H1 (cell line): ENCODE measurements at places on chromosomes 3 and 15.

- no peak overlapping the region for H3K4me3 ChIP-seq
- no peaks in the 10 kb centered on the region for H3K36me3 ChIP-seq
- no peaks in the 10 kb centered on the region for H3K27me3 ChIP-seq
- H3K27ac ChIP-seq = no peak overlapping the region
- H3K4me1 ChIP-seq = no peaks in the 10 kb centered on the region; the same call in 1 of the 2 replicates
Observed at GRCh38 chr3:43154980-43155379, 49.1 kb upstream of the POMGNT2 start.

- H3K4me1 ChIP-seq = no peaks in the 10 kb centered on the region
- H3K36me3 ChIP-seq = no peaks in the 10 kb centered on the region; the same call in 1 of the 2 replicates
- H3K27ac ChIP-seq = no peak overlapping the region
- no peak for DNase-seq
- no peaks in the 10 kb centered on the region for H3K27me3 ChIP-seq
Observed at GRCh38 chr15:81783586-81783985, 262.2 kb downstream of the MEX3B start.

- H3K4me1 ChIP-seq = no peaks in the 10 kb centered on the region
- H3K36me3 ChIP-seq = no peaks in the 10 kb centered on the region
- H3K27me3 ChIP-seq = no peaks in the 10 kb centered on the region
- DNase-seq = no peak
- no peak overlapping the region for H3K4me3 ChIP-seq
Observed at GRCh38 chr15:46636206-46636605, 1001.4 kb downstream of the SQOR start.

DNA sequence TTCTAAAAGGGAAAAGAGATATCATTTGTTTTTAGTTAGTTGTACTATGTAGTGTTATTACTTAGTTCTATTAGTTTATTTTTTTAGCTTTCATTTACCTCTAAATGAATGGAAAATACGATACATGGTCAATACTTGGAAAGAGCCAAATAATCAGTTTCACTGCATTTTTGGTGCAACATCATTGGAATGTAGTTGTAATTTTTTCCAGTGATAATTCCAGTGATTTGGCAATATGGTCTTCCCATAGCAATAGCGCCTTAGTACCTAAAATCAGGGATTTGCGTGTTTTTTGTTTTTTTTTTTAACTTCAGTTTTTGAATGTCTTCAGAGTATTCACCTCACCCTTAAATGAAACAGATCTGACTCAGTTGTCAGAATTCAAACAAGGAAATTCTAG lies 41.8 kb downstream of the RAB8B start:
- no peak overlapping the region for H3K27ac ChIP-seq
- H3K4me3 ChIP-seq = no peak overlapping the region
- no peak for DNase-seq
- no peaks in the 10 kb centered on the region for H3K4me1 ChIP-seq

DNA sequence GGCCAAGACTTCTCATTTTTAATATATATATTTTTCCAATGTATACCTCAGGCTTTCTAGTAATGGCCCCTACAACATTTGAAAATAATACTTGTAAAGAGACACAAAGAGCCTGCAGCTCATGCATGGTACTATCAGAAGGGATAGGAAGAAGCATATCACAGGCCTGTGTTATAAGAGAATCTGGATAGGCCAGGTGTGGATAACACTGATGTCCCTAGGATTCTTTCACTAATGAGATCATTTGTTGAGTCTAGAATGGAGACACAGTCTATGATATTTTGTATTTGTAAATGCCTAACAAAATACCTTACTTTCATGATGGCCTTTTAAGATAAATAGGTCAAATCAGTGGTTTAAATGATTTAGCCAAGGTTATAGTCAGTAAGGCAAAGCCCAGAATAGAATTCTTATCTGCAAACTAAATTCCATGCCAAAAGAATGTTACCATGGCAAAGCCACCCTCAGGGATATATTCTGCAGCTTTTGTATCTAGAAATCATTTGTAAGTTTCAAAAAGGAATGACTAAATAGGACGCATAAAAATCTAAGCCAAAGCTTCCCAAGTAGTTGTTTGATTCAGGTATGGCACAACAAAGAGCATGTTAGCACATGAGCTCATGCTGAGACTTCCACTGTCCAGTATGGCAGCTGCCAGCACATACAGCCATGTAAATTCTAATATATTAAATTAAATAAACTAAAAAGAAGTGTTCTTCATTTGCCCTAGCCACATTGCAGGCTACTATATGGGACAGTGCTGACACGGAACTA lies 10.0 kb downstream of the DCP1A start:
- peaks cover 2% of the 10 kb centered on the region; the same call in 1 of the 2 replicates for H3K36me3 ChIP-seq
- H3K27ac ChIP-seq = no peak overlapping the region
- no peak overlapping the region for H3K4me3 ChIP-seq
- no peaks in the 10 kb centered on the region for H3K4me1 ChIP-seq

DNA sequence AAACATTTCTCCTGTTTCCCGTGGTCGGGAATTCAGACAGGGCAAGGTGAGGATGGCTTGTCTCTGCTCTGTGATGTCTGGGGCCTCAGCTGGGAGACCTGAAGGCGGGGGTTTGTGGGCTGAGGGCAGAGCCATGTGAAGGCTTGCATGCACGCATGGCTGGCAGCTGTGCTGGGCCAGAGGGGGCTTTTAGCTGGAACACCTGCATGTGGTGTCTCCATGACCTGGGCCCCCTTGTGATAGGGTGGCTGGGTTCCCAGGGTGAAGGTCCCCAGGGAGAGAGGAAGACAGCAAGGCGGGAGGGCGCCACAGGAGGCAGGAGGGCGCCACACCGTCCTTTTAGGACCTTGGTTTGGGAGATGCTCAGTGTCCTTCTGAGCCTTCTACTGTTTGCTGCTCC lies 101.6 kb upstream of the PRR23E start:
- no peak overlapping the region for H3K27ac ChIP-seq
- H3K4me3 ChIP-seq = no peak overlapping the region
- H3K27me3 ChIP-seq = no peaks in the 10 kb centered on the region
- no peaks in the 10 kb centered on the region for H3K36me3 ChIP-seq
- H3K4me1 ChIP-seq = no peaks in the 10 kb centered on the region

DNA sequence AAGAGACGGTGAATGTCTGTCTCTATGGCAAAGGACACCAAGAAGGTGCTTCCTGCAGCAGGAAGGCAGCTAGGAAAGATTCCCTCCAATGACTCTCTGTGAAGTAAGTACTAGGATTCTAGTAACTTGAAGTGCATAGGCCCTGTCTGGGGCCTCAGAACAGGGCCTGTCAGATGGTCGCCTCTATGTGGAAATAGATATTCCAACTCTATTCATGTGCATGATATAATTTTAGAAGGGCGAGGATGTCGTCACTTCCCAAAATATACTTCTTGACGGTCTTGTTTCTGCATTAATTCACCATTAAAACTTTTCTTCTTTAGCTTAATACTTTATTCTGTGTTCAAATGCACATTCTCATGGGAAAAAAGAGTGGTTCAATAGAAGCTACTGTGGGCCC lies 167.0 kb downstream of the TLE3 start:
- no peak overlapping the region for H3K27ac ChIP-seq
- no peaks in the 10 kb centered on the region for H3K4me1 ChIP-seq
- H3K4me3 ChIP-seq = no peak overlapping the region
- H3K36me3 ChIP-seq = no peaks in the 10 kb centered on the region
- no peaks in the 10 kb centered on the region for H3K27me3 ChIP-seq

DNA sequence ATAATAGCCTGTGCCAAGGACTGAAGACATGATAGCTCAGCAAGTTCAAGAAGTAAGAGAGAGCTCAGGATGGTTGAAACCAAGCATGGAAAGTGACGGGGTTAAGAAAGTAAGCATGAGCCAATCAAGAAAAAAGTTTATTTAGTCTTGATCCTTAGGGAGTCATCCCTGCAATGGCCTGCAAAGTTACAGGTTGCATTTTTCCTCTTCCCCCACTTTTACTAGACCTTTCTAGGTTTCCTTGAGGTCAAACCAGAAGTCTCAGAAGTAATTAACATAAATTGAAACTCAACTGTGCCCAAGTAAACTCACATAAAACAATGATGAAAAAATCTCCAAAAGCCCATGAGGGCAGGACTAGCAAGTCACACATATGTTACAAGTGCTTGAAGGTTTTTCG lies 250.9 kb downstream of the MAGI1 start:
- no peaks in the 10 kb centered on the region for H3K27me3 ChIP-seq
- H3K27ac ChIP-seq = no peak overlapping the region
- no peaks in the 10 kb centered on the region for H3K36me3 ChIP-seq
- H3K4me1 ChIP-seq = no peaks in the 10 kb centered on the region
- H3K4me3 ChIP-seq = no peak overlapping the region
- DNase-seq = no peak

DNA sequence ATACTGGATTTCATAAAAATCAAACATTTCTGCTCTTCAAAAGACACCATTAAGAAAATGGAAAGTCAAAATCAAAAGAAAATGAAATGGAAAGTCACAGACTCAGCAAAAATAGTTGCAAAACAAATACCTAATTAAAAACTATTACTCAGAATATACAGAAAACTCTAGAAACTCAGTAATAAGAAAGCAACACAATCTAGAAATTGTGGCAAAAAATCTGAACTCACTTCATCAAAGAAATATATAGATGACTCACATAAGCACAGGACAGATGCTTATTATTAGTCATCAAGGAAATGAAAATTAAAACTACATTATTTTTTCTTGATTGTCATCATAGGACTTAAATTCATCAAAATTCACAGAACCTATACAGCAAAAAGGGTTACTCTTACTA lies 430.0 kb downstream of the SHQ1 start:
- H3K4me3 ChIP-seq = no peak overlapping the region
- no peak for DNase-seq
- H3K4me1 ChIP-seq = peaks cover 4% of the 10 kb centered on the region; the same call in 1 of the 2 replicates

DNA sequence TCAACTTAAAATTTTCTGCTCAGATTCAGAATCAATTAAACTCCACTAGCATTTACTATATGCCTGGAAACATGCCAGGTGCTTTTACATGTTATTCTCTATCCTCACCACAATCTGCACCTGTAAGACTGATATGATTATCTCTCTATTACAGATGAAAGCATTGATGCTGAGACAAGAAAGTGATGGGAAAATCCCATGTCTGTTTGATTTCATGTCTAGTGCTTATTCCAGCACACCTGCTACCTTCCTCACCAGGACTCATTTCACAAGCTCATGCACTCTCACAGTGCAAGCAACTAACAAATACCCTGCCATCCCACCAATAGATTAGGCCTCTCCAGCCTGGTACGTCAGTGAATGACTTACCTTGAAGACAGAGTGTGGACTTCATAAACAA lies 25.0 kb upstream of the BCL6 start:
- no peaks in the 10 kb centered on the region for H3K36me3 ChIP-seq
- no peaks in the 10 kb centered on the region for H3K27me3 ChIP-seq
- H3K4me3 ChIP-seq = no peak overlapping the region
- peaks cover 7% of the 10 kb centered on the region; the same call in 1 of the 2 replicates for H3K4me1 ChIP-seq
- DNase-seq = no peak

- H3K27me3 ChIP-seq = peaks cover 29% of the 10 kb centered on the region
- DNase-seq = no peak
- H3K27ac ChIP-seq = no peak overlapping the region
- H3K36me3 ChIP-seq = no peaks in the 10 kb centered on the region
- no peak overlapping the region for H3K4me3 ChIP-seq
- H3K4me1 ChIP-seq = peaks cover 2% of the 10 kb centered on the region
Observed at GRCh38 chr3:184590795-184591194, 29.2 kb downstream of the EPHB3 start.
